Naive thymus-derived CD4-positive, alpha-beta T cell (primary cell): ENCODE measurements at places on chromosomes 5 and 9. TPM values are rescaled to one million over a fixed set of nuclear protein-coding genes. Genes with fewer than 3 reads are reported as not detected.

DNA sequence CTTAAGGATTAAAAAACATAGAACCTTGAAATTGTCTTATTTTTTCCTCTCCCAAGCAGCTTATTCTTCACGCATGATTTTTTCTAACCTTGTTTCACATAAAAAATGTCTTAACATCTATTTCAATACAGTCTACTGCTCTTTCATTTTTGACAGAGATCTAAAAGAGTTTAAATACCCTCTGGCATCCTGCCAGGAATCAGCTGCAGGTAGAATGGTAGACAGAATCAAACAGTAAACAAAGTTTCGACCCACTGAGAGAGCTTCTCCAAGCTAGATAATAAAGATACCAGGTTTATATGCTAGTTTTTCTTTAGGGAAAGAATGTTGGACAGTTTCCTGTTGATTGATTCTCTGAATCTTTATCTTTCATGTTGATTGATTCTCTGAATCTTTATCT, 555.8 kb upstream of the CDH9 start:
- DNase-seq: no peak

DNA sequence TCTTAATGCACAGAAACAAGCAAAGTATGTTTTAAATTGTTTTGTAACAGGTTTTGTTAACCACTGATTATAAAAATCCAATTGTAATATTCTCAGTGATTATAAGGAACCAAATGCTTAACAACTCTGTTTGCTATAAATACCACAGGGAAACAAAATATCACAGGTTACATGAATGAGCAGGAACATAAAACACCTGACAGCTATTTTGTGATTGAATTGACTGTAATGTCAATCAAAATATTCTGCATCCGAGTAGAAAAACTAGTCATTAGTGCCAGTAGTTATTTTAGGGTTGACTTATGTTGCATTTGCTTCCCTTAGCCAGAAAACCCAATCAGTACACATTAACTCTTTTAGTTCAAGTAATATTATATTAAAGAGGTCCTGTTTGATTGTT, 1707.8 kb upstream of the ACO1 start:
- DNase-seq: no peak

- DNase-seq: no peak
These were observed 1.5 kb downstream of the RNF44 start for GRCh38 chr5:176535664-176536131.

GRCh38 chr9:18543406-18544192, 69.6 kb downstream of the ADAMTSL1 start:
- no peak for DNase-seq

DNA sequence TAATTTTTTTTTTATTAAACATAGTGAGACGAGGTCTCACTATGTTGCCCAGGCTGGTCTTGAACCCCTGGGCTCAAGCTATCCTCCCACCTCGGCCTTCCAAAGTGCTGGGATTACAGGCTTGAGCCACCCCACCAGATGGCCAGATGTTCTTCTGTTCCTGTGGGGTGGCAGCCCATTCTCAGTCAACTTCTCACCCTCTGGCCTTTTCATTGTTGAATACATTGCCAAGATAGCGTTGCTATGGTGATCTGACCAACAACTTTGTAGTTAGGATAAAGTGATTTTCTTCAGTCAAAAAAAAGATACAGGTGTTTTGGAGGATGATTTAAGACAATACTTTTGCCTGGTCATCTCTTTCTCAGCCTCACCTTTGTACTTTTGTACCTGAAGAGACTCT, 109.1 kb downstream of the EGFLAM start:
- no peak for DNase-seq

- DNase-seq: no peak
These were observed 910.2 kb downstream of the TAF11L14 start for GRCh38 chr5:18544421-18544820.

GRCh38 chr9:136995772-136996311, 526 bp downstream of the CLIC3 start:
- no peak for DNase-seq

DNA sequence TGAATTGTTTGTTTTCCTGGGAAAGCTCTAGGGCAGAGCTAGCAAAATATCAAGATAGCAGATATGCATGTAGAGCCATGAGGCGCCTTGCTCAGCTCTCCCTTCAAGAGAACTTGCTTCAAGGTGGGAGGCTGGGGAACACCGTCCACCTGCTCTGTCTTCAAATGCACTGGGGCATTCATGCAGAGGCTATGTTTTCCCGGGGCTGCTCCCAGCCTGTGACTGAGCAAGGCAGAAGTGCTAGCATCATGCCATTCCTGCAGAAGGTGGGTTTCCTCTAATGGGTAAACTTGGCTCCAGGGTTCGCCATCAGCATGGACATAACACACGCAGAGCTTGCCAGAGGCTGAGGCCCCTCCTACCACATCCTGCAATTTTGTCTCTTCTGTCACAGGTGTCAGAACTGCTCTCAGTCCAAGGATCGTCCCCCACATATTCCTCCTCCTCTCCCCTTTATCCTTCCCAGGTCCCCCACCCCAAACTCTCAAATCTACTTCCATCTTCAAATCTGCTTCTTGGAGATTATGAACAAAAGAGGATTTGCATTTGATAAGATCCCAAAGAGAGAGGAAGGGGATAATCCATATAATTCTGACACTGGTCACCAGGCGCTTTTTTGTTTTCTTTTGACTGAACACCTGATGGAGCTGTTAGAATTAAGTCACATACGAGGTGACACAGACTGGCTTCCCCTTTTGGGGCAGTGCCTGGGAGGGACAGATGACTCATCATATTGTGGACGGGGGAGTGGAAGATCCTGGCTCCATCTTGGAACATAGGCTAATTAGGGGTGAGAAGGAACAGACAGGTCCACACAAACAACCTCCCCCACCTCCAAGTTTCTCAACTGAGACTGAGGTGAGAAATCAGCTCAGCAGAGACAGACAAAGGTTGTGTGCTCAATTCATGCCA, 85.0 kb upstream of the TAF11L2 start:
- no peak for DNase-seq

GRCh38 chr9:98159301-98159700, 33.1 kb downstream of the CORO2A start:
- DNase-seq: no peak

DNA sequence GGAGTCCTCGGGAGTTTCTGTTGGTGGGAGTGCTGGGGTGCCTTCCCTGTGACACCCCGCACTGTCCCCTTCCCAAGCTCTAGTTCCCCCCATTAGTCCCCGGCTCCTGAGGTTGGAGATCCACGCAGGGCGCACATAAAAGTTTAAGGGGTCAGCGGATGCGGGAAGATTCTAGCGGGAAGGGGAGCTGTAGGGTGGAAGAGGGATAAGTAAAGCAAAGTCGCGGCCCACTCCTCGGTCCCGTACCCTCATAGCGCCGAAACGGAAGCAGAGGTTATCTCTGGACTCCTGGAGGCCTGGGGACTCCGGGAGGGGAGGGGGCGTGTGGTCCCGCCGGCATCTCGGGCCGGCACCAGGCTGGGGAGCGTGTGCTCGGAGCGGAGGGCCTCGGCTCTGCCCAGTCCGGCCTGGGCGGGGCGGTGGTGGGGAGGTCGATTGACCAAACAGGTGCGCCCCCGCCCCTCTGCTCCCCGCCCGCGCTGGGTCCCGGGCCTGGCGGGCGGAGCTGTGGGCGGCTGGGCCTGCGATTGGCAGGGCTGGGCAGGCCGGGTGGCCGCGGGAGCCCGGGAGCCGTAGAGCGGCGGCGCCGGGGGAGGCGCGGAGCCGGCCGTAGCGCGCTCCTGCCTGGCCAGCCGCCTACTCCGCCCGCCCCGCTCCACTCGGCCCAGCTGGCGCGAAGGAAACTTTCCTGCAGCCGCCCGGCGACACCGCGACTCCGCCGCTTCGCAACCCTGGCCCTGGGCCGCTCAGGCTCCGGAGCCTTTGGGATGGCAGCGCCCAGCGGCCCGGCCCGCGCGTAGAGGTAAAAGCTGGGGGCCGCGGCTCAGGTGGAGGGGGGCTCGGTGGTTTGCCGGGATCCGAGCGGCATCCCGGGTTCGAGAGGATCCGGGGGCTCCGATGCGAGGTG, 52.2 kb upstream of the DAB2IP start:
- no peak for DNase-seq

DNA sequence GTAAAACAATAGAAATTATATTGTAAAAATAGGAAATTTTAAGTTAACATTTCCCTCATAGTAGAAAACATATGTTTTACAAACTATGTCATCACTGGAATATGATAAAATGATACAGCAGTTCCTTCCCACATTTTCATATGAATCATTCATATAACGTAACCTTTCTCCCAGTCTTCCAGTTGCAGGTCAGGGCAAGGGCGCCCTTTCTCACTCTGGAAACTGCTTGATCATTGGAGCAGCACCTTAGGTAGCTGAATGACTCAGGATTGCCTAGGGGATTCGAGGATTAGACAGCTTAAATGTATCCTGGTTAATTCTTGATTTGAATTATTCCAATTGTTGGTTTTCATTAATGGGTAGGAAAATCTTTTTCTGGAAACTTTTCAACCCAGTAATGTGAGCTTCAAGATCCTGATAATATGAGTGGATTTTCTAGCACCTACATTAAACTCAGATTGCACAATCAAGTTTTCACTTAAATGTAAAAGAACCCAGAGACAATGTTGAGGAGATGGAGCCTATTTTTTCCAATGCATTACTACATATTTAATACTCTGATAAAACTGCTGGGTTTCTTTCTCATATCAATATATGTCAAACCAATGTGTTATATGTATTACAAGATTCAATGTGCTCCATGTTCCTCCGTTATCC, 32.6 kb upstream of the ANXA1 start:
- no peak for DNase-seq

- no peak for DNase-seq
These were observed 1585.6 kb downstream of the EFNA5 start for GRCh38 chr5:106085136-106085535.

DNA sequence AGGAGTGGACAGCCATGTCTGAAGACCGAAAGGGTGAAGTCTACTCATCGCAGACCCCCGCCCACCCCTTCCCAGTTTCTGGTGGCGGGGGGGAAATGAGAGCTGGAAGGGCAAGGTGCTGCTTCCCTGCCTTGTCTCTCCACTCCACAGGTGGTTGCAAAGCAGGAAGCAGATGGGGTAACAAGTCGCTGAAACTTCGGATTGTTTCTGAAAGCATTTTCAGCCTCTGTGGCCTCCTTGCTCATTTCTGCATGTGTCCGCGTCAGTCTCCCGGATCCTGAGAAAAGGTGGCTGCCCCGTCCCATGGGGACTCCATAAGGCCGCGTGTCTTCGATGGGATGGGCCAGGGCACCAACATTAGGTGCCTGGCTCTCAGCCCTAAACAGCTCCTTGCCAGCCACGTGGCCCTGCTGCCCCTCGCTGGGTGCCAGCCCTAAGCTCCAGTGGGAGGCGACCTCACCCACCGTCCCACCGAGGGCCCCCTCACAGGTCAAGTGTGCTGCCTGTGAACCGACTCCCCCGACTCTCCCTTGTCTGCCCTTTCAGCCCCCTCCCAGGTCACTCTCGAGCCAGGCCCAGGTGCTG, 971 bp downstream of the PHYKPL start:
- DNase-seq: no peak

DNA sequence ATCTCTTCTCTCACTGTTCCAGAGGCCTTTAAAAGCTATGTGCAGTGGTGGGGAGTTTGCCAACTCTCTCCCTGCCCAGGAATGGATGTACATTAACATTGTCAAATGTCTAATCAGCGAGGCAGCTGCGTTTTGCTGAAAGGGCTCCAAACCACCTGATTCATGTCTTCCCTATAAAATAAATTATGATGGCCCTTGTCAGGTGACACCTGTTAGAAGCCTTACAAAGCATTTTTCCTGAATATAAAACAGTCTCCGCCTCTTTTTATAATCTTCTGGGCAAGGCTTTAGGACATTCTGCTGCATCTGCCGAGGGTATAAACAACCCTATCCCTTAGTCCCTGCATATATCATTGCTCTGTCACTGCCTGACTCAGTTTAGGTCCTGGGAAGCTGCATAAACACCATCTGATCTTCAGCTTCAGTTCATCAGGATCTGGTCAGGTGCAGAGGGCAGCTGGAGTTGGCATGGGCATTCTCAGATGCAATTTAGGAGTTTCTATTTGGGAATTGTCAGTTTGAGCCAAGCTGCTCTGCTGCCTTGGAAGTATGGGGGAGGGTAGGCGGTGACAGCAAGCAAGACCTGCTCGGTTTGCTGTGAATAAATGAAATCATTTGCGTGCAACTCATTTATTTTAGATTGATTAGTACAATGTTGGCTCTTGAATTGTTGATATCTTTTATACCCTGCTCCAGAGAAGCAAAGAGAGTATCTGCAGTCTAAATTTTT, 103.5 kb downstream of the ACER2 start:
- no peak for DNase-seq

DNA sequence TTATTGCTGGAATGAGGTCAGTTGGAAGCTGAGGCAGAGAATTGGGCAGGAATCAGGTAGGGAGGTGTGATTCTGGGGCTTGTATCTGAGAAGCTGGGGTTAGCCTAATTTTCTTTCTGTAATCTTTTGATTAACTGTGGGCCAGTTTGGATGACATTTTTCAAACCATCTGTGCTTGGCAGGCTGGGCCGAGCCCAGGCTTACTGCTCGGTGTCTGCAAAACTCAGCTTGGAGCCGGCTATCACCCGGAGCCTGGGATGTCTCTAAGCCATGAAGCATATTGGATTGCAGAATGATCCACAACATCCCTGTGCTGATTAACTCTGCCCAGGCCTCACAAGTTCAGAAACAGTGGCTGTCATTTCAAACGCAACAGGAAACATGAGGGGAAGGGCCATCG, 26.5 kb downstream of the KCNMB1 start:
- no peak for DNase-seq

DNA sequence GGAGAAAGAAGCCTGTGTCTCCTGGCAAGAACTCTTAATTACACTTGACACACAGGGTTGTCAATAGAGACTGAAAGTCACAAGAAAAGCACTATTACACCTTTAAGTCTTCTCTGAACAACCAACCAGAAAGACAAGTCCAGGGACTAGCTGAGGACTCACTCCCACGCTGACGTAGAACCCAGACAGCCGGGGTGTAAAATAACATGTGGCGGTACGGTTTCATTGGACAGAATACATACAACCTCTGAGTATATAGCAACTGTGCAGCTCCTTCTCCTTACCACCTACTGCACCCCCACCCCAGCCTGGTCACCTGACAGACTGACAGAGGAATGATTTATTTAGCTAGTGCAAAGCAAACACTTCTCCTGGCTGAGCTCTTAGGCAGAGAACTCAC, 103.4 kb upstream of the RASEF start:
- no peak for DNase-seq

DNA sequence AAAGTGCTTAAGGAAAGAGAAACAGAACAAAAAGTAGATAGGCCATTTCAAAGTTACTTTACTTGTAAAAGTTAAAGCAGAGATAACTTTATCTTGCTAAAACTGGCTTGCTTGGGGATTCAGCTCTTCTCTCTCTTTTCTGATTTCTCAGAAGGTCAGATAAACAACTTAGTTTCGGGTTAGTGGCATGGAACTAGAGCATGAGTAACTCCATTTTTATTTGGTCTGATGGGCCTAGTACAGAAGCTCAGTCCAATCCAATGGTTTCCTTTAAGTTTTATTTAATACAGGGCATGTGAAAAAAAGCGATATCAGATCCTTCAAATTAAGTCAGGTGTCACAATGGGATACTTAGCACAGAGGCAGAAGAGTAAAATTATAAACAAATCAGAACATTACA, 18.8 kb upstream of the GPBP1 start:
- DNase-seq: no peak

- no peak for DNase-seq
These were observed 471.3 kb downstream of the TMEM232 start for GRCh38 chr5:110255194-110255593.

- no peak for DNase-seq
These were observed 123.3 kb upstream of the TBC1D2 start for GRCh38 chr9:98378794-98379193.

Gene LRRC14B
- not detected in 2 replicates for total RNA-seq

Gene FAM120AOS
- total RNA-seq: 42.3 TPM

Gene ARHGAP26
- total RNA-seq: 20.1 and 23.1 TPM in 2 replicates

Gene NEURL1B
- 0.19 TPM for total RNA-seq

Gene SLC6A3
- total RNA-seq: not detected

Gene ATOX1
- 14.8 TPM for total RNA-seq
